ENCODE measurements at places on chromosomes 5 and 9.

DNA sequence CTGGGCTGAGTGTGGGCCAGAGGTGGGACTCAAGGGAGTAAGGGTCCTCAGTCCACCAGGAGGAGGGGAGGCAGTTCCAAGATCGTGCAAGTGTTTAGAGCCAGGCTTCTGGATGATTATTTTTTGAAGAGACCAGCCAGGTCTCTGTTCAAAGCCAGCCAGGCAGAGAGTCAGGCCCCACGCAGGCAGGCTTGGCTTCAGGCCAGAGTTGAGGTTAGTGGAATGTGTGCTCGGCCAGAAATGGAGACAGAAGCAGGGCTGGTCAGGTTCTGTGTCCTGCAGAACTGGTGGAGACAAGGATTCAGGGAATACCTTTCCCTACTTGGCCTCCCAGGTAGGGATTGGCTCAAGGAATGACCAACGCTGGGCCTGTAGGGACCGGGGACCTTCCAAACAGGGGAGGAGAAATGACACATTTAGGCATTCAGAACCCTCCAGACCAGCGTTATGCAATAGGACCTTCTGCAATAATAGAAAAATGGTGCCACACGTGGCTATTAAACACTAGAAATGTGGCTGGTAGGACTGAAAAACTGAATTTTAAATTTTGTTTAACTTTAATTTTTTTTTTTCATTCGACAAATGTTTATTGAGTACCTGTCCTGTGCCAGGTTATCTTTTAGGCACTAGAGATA lies 106.2 kb downstream of the CMYA5 start:
- H3K27ac ChIP-seq = no peak overlapping the region
- H3K36me3 ChIP-seq = no peaks in the 10 kb centered on the region
- H3K4me1 ChIP-seq = peaks cover 1% of the 10 kb centered on the region
- H3K27me3 ChIP-seq = no peaks in the 10 kb centered on the region
- no peak for DNase-seq

GRCh38 chr9:19527663-19528062 lies 118.9 kb downstream of the ACER2 start:
- no peaks in the 10 kb centered on the region for H3K4me1 ChIP-seq
- H3K27ac ChIP-seq = no peak overlapping the region
- no peaks in the 10 kb centered on the region for H3K36me3 ChIP-seq
- DNase-seq = no peak
- no peak overlapping the region for H3K4me3 ChIP-seq

DNA sequence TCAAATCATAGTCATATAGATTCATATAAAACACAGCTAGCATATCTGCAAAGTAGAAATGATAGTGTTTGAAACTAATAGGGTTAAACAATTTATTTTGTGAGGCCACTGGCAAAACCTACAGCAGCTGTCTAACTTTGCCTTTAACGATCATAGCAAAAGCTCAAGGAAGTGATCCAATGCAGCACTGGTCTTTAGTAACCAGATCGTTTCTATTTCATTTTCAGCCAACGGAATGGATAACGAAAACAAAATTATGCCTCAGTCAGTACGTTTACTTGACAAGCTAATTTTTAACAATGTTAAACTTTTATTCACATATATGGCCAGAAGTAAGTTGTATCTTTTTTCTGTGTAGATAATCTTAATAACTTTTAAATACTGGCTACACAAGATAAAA lies 17.7 kb downstream of the MLLT3 start:
- no peaks in the 10 kb centered on the region for H3K27me3 ChIP-seq
- peak overlapping the region; percentile 25 for H3K4me3 ChIP-seq
- DNase-seq = no peak
- peaks cover 54% of the 10 kb centered on the region for H3K4me1 ChIP-seq
- H3K36me3 ChIP-seq = peaks cover 15% of the 10 kb centered on the region

- DNase-seq = peak; percentile 17
- peaks cover 50% of the 10 kb centered on the region for H3K4me1 ChIP-seq
- H3K36me3 ChIP-seq = peaks cover 16% of the 10 kb centered on the region
These were observed 86.3 kb upstream of the MELK start for GRCh38 chr9:36486329-36486932.

DNA sequence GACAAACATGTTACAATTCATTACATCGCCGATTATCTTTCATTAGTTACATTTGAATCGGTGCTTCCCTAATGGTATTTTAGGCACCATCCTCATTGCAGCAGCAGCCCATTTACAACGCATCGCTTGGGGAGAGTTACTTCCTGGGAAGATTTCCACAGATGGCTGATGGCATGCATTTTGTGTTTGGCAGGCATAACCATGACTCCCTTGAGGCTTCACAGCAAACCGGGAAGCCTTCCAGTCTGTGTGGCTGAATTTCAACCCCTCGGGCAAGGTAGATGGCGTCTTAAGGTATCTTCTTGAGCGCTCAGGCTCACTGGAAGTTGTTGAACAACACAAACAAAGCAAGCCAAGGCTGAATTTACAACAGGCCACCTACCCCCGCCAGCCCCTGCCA lies 1.6 kb upstream of the DNAH5 start:
- no peak overlapping the region for H3K4me3 ChIP-seq
- no peaks in the 10 kb centered on the region for H3K4me1 ChIP-seq
- H3K36me3 ChIP-seq = no peaks in the 10 kb centered on the region
- no peak for DNase-seq

DNA sequence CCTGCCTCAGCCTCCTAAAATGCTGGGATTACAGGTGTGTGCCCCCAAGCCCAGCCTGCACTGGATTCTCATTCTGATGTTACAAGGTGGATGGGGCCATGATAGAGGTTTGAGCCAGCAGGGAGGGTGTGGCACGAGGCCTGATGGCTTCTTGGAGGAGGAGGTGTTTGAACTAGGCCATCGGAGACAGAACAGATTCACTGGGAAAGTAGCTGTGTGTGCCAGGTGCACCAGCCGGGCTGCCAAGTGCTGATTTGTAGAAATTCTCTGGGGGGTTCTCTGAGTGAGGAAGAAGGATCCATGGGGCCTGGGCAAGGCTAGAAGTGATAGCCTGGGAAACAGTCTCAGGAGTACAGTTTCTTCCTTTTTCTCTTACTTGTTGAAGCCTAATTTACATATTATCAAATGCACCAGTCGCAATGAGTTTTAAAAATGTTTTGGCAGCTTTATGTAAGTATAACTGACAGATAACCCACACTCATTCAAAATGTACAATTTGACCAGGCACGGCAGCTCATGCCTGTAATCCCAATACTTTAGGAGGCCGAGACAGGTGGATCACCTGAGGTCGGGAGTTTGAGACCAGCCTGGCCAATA lies 31.1 kb upstream of the STXBP1 start:
- peaks cover 62% of the 10 kb centered on the region for H3K4me1 ChIP-seq
- H3K27me3 ChIP-seq = no peaks in the 10 kb centered on the region
- peak overlapping the region; percentile 82 for H3K4me3 ChIP-seq
- no peak for DNase-seq
- peaks cover 31% of the 10 kb centered on the region for H3K36me3 ChIP-seq
- peak overlapping the region; percentile 92 for H3K27ac ChIP-seq

DNA sequence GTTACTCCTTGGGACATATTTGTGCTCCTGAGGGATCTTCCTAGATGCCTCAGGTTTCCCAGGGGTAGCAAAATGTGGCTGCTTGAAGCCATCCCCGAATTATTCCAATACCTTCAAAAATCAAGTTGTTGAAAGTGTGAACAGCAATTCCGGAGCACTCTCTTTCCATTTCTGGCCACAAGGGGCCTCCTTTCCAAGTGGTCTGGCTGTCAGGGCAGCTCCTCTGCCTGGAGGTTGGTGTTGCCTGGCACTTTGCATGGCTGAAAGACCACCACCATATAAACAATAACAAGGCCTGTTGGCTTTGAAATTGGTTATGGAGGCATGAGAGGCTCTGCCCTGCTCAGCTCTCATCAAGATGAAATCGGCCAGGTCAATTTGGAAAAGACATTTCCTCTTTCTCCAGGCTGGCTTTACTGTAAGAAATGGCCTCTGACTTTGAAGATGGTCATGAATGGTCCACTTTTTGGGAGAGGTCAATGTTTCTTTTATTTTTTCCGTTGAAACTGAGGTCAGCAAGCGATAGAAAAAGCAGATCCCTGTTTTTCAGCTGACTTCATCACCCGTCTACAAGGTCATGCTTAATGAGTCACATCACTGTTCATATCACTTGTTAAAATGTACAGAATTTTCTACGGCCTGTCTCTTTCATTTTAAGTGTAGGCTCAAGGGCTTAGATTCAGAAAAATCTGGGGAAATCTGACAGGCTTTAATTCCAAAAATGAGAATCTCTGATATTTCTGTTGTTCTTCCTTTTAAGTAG lies 481.1 kb upstream of the ZNF608 start:
- H3K36me3 ChIP-seq = no peaks in the 10 kb centered on the region
- no peak for DNase-seq
- H3K4me3 ChIP-seq = no peak overlapping the region

- H3K27me3 ChIP-seq = no peaks in the 10 kb centered on the region
- H3K27ac ChIP-seq = no peak overlapping the region
These were observed 130.2 kb downstream of the MED10 start for GRCh38 chr5:6248132-6248531.

DNA sequence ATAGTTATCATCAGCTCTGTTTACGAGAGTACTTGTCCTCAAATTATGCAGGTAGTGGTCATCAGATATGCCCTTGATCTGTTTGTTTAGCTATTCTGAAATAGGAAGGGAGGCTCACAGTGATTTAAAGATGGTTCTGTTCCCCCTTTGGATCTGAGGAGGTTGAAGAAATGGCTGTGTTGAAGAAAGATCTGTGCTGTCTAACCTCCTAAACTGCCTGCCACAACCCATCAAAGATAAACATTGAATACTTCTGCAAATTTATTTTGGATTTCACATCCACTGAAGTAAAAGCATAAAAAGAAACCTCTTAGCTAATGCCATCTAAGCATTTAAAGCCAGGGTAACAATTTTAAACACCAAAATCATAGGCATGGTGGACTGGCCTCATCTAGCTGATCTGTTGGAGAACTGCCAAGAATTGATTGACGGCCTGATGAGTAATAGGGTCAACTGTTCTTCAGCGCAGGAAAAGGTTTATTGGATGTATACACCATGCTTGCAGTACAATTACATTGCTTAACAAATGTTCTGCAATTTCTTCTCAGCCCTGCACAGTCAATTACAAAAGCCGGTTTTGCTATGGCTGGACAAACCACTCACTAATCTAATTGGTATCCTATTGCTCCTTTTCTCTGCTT lies 97.6 kb downstream of the SEMA6A start:
- no peak for DNase-seq
- no peaks in the 10 kb centered on the region for H3K36me3 ChIP-seq
- no peak overlapping the region for H3K27ac ChIP-seq
- H3K4me1 ChIP-seq = no peaks in the 10 kb centered on the region
- H3K4me3 ChIP-seq = no peak overlapping the region

DNA sequence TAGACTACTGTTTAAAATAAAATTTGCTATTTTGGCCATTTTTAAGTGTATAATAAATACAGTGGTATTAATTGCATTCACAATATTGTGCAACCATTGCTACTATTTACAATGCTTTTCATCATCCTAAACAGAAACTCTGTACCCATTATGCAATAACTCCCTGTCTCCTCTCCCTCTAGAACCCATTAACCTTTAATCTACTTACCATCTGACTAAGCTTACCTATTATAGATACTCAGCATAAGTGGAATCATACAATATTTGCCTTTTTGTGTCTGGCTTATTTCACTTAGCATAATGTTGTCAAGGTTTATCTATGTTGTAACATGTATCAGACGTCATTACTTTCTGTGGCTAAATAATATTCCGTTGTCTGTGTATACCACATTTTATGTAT lies 25.9 kb downstream of the CD14 start:
- DNase-seq = no peak
- no peaks in the 10 kb centered on the region for H3K36me3 ChIP-seq
- H3K4me3 ChIP-seq = no peak overlapping the region
- H3K4me1 ChIP-seq = peaks cover 13% of the 10 kb centered on the region
- no peak overlapping the region for H3K27ac ChIP-seq
- H3K27me3 ChIP-seq = peaks cover 1% of the 10 kb centered on the region

GRCh38 chr9:130549093-130549735 lies 30.2 kb upstream of the FUBP3 start:
- H3K27ac ChIP-seq = no peak overlapping the region
- H3K4me1 ChIP-seq = no peaks in the 10 kb centered on the region
- no peak for DNase-seq
- H3K36me3 ChIP-seq = no peaks in the 10 kb centered on the region
- H3K27me3 ChIP-seq = peaks cover 2% of the 10 kb centered on the region
- H3K4me3 ChIP-seq = no peak overlapping the region

DNA sequence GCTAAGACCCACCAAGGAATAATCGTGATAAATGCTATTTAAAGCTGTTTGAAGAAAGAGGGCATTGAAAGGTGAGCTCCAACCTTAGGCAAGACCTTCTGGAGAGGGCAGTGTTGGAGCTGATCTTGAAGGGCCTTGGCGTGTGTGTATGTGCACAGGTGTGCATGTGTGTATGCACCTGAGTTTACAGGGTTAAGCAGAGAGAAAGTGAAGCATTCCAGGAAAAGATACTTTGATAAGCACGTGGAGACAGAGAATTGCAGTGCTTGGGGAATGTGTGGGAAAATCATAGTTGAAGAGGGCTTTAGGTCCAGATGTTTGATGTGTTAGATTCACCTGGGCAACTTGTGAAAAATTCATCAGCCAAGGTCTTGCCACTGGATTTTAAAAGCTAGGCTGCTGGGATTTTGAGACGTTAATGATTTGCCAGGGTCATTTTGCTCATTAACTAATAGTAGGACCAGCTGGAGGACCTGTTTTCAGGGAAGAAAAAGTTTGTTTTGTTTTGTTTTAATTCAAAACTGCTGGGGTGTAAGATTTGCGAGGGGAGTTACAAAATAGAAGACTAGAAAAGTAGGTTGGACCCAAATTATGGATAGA lies 78.3 kb upstream of the ANKRD55 start:
- peaks cover 7% of the 10 kb centered on the region for H3K4me1 ChIP-seq
- peaks cover 8% of the 10 kb centered on the region for H3K36me3 ChIP-seq
- H3K27me3 ChIP-seq = peaks cover 3% of the 10 kb centered on the region
- H3K27ac ChIP-seq = no peak overlapping the region

GRCh38 chr5:12354686-12355085 lies 450.4 kb upstream of the CTNND2 start:
- no peak overlapping the region for H3K4me3 ChIP-seq
- no peak overlapping the region for H3K27ac ChIP-seq
- no peaks in the 10 kb centered on the region for H3K4me1 ChIP-seq
- H3K27me3 ChIP-seq = no peaks in the 10 kb centered on the region
- no peaks in the 10 kb centered on the region for H3K36me3 ChIP-seq

DNA sequence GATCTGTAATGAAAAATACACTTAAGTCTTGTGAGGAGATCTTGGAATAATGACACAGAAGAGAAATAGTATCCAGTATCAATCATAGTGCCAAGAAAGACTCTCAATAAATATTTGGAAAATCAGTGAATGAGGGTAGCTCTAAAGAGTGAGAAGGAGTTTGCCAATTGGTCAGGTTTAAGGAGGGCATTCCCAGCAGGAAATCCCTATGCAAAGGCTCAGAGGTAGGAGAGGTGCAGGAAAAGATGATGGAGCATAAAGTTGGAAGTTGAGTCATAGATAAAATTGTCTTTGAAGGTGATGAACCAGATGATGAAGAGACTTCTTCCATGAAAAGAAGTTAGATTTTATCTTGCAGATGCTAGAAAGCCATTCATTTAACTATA lies 27.8 kb downstream of the TNPO1 start:
- no peak for DNase-seq
- H3K4me1 ChIP-seq = peaks cover 8% of the 10 kb centered on the region
- no peak overlapping the region for H3K4me3 ChIP-seq
- H3K27ac ChIP-seq = no peak overlapping the region

- no peak overlapping the region for H3K27ac ChIP-seq
- peaks cover 23% of the 10 kb centered on the region for H3K27me3 ChIP-seq
- H3K36me3 ChIP-seq = no peaks in the 10 kb centered on the region
- DNase-seq = no peak
- H3K4me3 ChIP-seq = no peak overlapping the region
- no peaks in the 10 kb centered on the region for H3K4me1 ChIP-seq
These were observed 296.3 kb downstream of the CWC27 start for GRCh38 chr5:65065001-65065511.

- peaks cover 8% of the 10 kb centered on the region for H3K27me3 ChIP-seq
- DNase-seq = no peak
- H3K4me1 ChIP-seq = peaks cover 22% of the 10 kb centered on the region
- no peak overlapping the region for H3K4me3 ChIP-seq
These were observed 16.5 kb downstream of the MRPL36 start for GRCh38 chr5:1783216-1783554.
